RPMI8226 (cell line): ENCODE measurements at places on chromosomes 12 and 14.

DNA sequence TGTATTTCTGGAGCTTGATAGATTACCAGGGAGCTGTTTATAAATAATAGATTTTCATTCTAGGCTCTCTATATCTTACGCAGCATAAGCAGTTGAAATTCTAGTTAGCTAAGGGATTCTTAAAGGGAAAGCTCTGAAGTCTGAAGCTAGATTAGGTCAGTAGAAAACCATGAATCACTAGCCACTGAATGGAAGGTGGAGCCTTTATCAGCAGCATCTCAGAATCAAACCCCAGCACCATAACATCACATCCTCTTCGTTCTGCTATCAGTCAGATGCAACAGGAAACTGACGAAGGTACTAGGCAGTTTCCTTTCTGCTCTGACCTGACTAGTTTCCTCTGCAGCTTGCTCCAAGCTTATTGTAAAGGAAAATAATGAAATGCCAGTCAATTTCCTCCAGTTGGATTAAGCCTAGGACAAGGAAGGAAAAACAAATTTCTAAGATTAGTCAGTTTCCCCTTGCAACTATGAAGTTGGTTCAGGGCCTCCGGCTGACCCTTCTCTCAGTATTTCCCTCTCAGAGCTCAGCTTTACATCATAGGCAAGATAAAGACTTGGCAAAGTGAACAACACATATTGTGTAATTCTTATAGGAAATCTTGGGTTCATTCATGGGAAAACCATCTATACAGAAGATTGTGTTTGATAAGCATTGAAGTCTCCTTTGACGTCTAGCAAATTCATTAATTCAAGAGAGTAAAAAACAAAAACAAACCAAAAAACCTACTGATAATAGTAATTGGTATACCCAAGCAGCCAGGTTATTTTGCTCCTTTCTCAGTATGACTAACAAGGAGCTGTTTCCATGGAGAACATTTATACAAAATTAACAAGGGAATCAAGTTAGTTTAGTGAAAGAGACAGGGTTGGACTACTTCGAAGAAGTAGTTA lies 43.4 kb upstream of the CFAP54 start:
- no peak for DNase-seq

DNA sequence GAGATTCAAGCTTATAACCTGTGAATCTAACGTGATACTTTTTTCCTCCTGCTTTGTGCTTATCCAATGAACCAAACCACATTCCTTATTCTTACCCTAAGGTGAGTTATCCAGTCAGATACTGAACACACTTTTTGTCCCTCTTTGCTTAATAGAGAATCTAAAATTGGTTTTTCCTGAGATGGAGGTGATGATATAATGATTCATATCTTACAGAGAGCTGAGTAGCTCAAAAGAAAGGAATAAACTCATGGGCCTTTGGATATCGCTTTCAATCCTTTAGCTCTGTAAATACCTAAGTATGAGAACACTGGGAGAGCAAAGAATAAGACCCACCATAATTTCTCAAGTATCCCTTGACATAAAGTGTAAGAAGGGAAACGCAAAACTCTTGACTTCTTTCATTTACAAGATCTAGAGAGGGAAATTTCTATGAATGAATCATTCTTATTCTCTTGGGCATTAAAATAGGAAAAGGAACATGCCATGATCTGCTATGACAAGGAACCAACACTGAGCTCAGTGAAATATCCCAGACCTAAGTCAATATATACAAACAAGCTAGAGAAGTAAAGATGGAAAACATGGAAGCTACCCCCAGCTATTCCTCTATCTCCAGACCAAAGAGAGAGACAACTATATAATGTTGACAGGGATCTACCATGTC lies 81.8 kb upstream of the STAC3 start:
- DNase-seq, result no peak

DNA sequence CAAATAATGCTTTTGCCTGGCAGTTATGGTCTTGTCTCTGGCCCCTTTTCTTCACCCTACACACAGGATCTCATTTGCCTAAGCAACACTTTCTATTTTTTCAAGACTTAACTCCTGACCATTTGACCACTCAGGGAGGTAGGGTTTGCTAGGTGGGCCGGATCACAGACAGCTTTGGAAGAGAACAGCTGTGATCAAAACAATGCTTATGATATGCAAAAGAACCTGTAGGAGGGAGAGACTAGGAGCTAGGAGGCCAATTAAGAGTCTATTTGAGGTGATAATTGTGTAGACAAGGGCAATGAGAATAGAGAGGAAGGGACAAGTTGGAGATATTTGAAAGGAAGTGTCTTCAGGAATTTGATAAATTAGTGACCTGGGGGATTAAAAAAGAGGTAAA lies 12.3 kb upstream of the DACT1 start:
- no peak for DNase-seq

DNA sequence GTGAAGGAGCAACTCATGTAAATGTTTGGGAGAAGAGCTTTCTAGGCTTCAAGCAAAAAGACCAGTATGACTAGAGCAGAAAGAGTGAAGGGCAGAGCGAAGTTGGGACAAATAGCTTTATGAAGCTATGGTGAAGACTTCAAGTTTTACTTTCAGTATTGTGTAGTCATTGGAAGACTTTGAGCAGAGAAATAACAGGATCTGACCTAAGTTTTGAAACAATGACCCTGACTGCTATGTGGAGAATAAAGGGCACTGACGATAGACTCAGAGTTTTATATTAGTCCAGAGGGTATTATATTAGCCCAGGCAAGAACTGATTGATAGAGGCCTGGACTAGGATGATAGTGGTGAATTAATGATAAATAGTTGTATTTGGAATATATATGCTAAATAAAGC lies 187.3 kb downstream of the KTN1 start:
- no peak for DNase-seq

DNA sequence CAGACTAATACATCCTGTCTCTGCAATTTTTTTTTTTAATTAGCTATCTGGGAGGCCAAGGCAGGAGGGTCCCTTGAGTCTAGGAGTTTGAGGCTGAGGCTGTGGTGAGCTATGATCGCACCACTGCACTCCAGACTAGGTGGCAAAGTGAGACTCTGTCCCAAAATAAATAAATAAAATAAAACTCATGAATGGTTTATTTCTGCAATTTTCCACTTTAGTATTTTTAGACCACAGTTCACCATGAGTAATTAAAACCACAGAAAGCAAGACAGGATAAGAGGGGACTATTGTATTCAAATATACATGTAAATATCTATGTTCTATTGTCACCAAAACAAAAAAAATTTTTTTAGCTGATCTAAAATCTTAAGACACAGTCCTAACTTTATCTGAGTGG lies 17.8 kb downstream of the TAOK3 start:
- DNase-seq, result no peak

DNA sequence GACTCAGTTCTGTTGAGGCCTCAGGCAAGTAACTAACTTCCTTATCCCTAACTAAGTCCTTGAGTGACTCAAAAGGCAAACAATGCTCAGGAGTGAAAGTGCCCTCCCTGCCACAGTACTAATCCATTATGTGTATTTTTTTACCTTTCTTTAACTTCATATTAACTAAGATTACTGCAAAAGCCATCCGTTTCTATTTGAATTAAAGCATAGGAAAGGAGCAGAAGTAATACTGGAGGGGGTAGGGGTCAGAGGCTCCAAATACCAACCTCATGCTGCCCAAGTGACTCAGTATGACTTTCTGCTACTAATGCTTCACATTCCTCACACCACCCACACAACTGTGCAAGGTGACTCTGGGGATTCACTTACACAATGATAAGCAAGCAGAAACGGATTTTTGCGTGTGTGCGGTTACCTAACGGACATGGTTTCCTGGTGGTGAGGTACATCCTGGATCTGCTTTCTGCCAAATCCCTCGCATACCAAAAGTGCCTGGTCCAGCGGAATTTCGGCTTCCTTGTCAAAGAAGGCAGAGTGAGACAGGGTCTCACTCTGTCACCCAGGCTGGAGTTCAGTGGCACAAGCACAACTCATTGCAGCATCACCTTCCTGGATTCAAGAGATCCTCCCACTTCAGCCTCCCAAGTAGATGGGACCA lies 25.1 kb downstream of the MOK start:
- DNase-seq, result no peak

DNA sequence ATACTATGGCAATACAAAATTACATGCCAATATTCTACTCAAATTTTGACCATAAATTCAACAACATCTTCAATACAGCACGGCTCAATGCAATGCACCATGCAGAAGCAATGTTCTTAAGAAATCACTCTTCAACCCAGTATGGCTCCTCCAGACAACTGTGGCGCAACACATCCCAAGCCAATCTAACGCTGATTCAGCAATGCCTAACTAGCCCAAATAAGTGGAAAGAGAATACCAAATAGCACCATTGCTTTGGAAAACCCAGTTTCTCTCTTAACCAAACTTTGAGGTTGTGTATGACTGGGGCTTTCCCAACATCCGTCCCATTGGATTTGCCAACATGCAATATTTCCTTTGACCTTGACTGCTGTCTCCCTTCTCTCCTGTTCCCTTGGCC lies 211.1 kb upstream of the TBX3 start:
- no peak for DNase-seq

DNA sequence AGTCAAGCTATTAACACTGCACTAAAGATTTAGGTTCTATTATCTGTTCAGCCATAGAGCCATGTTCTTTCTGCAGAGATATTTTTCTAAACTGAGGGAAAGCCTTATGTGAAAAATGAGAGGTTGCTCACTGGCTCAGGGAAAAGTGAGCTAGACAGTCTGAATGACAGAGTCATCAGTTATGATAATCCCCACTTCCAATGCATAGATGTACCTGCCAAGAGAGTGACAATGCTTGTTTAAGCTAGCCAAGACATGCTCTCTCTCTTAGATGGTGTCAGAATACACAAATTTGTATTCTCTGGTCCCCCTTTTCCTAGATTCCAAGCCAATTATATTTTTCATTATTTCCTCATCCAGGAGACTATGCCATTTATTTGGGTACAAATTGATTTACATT lies 176.9 kb upstream of the FRMD6 start:
- DNase-seq, result no peak

GRCh38 chr12:2389079-2389790 lies 336.4 kb downstream of the CACNA1C start:
- DNase-seq, result no peak

GRCh38 chr12:20220339-20220738 lies 148.0 kb upstream of the PDE3A start:
- no peak for DNase-seq

- no peak for DNase-seq
These were observed 88.1 kb upstream of the DHRS4 start for GRCh38 chr14:23865502-23865901.
